GM13976 (cell line): ENCODE measurements at places on chromosomes 7 and 10.

DNA sequence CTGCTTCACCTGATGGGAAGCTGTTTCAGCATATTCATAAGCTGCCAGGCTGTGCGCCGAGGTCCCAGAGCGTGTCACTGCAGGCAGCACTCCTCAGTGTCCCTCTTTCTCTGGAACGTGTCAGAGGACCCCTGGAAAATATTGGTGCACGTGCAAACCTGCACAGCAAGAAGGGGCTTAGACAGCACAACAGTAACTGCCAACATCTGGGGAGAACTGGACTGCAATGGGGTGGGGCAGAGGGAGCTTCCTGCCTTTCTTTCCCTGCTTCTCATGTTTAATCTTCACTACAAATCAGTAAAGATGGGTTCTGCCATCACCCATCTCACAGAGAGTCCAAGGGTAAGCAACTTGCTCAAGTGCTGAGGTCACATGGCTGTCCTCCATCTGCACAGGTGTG, 86.5 kb upstream of the GPR26 start:
- DNase-seq, result no peak

DNA sequence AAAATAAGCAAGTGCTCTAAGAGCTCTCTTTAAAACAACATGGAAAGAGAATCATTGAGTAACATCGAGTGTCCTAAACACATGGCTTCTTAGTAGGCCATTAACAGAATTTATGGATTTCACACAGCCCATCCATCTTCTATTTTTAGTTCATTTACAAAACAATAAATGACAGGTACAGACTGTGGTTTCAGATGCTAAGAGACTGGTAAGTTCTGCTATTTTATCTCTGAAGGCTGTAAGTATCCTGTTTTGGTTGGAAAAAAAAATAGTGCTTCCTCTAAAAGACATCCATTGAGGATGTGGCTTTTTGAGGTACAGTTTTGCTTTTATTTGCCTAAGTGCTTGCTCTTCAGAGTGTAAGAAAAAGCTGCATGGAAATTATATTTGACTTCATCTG, 27.4 kb upstream of the GNAI1 start:
- DNase-seq, result no peak

GRCh38 chr10:110684800-110685446, 40.8 kb downstream of the RBM20 start:
- DNase-seq, result no peak

DNA sequence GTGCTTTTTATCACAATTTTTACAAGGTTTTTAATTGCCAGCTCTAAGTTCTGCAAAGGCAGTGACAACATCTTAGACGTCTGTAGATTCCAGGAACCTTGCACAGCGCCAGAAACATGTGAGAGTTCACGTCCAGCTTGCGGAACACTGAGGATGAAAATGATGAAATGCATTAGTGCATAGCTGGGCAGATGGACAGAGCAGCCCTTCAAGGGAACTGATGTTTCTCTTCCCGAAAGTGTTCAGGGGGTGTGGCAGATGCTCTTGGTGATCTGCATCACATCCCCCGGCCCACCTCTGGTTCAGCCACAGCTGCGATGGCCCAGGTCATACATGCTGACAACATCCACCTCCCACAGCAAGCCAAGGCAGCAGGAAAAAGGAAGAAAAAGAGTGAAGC, 40.9 kb downstream of the ITIH5 start:
- no peak for DNase-seq

DNA sequence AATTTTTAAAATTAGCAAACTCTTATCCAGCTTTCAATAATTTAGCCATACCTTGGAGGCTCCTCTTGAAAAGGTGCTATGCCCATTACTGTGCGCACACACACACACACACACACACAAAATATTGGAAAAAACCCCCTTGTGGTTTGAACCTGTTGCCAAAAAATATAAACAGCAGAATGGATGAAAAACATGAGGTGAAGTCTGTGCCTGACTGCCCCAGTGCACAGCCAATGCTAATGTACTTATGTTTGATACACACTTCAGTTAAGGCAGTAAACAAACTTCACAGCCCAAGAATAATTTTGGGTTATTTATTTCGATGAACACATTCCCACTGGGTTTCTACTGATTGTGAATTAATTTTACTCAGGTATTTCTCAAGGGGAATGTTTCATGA, 113.2 kb upstream of the SEM1 start:
- DNase-seq, result no peak

DNA sequence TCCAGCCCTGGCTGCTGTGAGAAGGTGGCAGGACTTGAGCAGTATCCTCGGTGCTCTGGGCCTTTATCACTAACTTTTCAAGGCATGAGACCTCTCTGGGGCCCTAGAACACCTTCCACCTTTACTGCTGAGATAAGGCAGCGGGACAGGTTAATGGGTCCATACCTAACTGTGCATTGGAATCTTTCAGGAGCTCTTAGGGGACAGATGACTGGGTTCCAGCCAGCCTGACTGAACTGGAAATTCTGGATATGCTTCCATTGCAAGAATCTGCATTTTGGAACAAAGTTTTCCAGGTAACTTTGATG, 73.0 kb downstream of the ATXN7L1 start:
- no peak for DNase-seq

DNA sequence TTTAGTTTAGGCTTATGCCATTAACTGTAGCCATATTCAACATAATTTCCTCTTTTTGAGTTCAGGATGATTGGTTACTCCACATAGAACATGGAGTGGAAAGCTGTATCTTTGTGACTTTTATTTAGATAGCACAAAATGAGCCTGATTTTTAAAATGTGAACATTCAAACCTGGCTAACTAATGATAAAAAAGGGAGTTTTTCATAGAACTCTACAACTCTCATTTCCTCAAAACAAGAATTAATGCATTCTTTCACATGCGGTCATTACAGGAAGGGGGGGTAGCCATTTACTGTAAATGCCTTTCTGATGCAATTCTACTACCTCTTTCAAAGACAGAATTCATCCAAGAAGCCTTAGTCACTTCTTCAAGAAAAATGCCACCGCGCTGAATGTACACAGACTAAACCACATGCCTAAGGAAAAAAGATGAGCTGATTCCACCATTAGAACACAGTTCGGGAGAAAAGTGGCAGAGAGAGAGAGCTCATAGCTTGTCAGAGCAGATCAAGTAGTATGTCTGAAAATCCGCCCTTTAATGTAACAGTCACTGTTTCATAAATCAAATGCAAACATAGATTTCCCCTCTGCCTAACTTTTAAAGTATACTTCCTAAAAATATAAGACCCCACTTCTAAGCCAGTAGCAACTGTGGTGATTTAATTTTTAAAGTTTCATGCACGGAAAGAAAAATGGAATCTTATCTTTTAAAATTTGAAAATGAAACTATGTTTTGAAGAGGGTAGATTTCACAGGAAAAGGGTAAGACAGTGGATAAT, 226.4 kb upstream of the KLF14 start:
- peak; percentile 36 for DNase-seq

DNA sequence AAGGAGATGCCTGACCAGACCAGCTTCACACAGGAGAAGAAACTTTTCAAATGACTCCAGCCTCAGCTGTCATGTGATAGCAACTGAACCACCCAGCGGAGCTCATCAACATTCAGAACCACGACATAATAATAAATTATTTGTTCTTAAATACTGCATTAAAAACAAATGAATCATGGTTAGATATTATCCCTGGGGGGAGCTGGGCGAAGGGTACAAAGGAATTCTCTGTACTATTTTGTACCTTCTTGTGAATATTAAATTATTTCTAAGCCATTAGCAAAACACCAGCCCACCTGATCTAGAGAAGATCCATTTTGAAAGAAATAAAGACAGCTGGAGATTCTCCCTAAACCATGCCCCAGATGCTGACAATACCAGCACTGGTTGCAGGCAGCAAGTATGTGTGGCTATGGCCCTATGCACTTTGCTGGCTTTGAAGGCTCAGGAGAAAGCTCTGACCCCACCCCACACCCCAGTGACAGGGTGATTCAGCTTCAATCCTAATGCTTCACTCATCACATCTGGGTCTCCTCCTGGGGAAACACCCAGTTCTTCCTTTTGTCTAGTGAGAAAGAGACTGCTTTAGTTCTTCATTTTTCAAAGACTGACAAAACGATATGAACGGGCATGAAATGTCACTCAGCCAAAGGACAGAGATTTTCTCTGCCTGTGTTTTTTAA, 45.5 kb upstream of the NKX2-3 start:
- no peak for DNase-seq

DNA sequence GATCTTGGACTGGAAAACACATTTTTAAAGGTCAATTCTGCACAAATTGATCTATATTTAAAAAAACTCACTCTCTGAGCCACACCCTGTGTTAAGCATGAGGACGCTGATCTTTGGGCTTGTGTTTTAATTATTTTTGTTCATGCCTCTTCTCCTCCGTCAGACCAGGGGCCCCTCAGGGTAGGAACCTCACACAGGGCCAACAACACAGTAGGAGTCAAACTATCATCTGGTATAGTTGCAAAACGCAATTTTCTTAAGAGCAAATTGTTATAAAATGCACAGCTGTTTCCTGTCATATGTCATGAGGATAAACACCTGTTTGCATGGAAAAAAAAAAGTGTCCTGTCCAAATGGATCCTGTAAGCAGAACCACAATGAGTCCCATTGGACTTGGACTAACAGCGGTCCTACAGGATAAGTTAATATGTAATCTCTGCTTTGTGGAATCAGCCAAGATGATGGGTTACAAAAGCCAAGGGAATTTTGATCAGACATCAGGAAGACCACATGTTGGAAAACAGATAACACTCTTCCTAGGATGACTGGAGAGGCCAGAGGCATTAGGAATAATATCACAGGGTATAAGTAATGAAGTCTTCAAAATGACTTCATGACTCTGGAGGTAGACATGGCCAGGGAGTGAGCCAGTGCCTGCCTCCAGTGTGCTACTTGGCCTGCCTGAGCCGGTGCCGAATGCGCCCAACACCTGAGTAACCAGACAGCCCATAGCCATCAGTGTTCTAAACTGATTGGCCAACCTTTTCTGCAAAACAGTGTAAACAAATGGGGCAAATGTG, 184.9 kb upstream of the ADCY1 start:
- no peak for DNase-seq

GRCh38 chr10:105243381-105243780, 602.3 kb downstream of the SORCS3 start:
- no peak for DNase-seq

DNA sequence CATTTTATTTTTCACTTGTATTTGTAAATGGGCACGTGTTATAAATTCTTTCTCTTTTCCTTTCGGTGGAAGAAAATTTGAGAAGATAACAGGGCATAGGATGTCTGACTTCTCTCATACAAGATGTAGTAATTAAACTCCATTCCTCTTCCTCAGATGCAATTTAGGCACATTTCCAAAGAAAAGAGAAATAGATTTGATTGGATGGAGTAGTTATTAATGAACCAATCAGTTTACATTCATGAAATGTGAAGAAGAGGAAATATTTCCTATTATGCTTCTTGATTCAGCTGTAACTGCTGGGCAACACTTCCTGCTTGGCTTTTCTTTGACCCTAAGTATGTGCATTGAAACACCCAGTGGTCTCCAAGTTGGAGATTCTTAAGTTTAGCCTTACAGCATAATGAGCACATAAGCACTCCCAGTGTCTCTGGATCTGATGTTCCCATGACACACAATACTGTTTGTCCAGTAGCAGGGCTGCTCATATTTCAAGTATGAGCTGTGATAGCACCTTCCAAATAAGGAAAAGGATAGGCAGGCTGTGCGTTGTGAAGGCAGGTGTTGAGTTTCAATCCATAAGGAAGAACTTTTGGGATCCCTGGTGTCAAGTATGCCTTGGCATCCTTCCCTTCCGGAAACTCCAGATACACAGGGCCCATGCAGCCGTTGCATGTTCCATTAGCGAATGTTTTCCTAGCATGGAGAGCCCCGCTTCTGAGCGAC, 33.4 kb upstream of the COBL start:
- no peak for DNase-seq

- DNase-seq, result no peak
Observed at GRCh38 chr7:34036972-34037792, 131.8 kb downstream of the BMPER start.

DNA sequence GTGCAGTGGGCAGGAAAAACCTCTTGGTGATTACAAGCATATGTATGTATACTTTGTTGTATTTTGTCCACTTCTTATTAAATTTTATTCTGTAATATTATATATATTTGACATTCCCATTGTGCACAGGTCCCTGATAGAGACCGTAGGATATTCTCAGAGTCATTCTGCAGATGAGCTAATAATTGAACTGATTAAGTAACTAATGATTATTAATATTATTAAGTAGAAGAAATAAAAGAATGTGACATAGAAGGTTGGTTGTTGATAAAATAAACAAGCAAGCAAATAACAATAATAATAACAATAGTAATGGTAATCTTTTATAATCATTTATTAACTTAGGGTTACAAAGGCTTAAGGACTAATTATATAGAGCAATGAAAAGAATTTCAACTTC, 780.6 kb upstream of the ZWINT start:
- DNase-seq, result no peak

GRCh38 chr7:74429153-74429747, 24.5 kb upstream of the GTF2IRD1 start:
- DNase-seq, result no peak

DNA sequence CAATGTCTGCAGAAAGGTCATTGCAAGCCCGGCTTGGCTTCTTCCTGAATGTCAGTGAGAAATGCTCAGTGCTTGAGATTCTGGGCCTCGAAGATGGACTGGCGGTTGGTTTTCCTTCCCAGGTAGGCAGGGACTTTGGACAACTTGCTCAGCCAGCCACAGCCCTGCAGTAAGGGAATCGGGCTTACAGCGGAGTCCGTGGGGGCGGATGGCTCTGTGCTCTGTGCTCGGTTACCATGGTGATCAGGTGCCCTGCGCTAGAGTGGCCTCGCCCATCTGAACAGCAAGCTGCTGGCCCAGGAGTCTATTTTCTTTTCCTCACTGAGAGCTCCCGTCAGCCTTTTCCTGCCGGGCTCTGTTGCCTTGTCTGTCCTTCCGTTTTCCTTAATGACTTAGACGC, 77.8 kb upstream of the SH2B2 start:
- no peak for DNase-seq

DNA sequence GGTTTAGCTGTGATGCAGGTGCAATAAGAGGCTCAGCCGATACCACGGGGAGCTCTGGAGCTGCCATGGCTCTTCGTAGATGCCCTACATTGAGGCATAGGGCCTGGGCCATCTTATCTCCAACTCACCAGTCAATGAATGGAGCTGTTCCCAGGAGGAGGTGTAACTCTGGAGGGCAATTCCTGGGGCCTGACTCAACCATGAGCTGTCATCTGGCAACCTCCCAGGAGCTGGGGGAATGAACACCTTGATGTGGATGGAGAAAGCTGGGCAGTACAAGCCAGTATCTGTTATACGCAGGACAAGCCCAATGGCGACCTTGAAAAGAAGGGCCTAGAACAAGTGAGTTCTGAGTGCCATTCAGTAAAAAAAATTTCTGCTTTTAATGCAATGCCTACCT, 224.0 kb upstream of the PLXDC2 start:
- DNase-seq, result no peak
